ENCODE measurements at places on chromosomes 11 and 22.

- DNase-seq = no peak
Measured at GRCh38 chr11:16881074-16881709, 133.0 kb downstream of the PLEKHA7 start.

- DNase-seq = no peak
Measured at GRCh38 chr11:14189874-14190273, 169.1 kb downstream of the RRAS2 start.

DNA sequence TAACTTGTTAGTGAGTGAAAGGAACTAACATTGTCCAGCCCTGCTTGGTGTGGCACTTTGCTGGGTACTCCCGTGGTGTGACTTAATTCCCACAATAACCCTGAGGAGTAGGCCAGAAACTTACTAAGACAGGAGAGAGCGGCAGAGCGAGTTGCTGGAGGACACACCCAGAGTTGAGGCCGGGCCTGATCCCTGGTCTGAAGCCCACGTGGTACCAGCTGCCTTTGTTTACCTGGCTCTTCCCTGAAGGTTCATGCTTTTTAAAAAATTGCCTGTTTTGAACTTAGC lies 594 bp downstream of the MPST start:
- peak; percentile 36 for DNase-seq

- no peak for DNase-seq
Measured at GRCh38 chr11:64305691-64306562, 603 bp downstream of the ESRRA start.

GRCh38 chr11:92180664-92181251 lies 43.9 kb upstream of the FAT3 start:
- no peak for DNase-seq

GRCh38 chr22:42915980-42916765 lies 59.1 kb upstream of the ARFGAP3 start:
- no peak for DNase-seq

DNA sequence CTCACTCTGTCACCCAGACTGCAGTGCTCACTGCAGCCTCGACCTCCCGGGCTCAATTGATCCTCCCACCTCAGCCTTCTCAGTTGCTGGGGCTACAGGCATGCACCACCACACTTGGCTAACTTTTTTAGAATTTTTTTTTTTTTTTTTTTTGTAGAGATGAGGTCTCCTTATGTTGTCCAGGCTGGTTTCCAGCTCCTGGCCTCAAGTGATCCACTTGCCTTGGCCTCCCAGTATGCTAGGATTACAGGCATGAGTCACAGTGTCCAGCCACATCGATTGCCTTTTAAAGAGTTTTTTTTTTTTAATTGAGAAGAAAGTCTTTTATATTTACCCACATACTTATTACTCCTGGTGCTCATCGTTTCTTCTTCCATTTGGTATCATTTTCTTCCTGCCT lies 30.0 kb downstream of the PARVG start:
- no peak for DNase-seq

- no peak for DNase-seq
Measured at GRCh38 chr11:69423611-69424385, 57.7 kb upstream of the LINC01488 start.

GRCh38 chr22:40156001-40156516 lies 21.7 kb upstream of the TNRC6B start:
- peak; percentile 20 for DNase-seq

DNA sequence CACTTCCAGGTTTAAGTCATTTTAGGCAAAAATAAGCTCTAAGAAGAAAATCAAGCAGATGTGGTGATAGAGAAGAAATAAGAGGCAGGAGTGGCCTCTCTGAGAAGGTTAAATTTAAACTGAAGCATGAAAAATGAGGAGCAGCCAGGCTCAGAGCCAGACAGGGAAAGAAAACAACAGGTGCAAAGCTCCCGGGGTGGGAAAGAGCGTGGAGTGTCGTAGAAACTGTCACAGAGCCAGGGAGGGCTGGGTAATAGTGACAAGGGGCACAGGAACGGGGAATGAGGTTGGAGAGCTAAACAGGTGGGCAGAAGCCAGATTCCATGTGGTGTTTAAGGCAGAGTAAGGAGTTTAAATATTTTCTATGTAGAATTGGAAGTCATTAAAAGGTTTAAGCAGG lies 132.1 kb upstream of the BLID start:
- no peak for DNase-seq

GRCh38 chr11:4991060-4991459 lies 3.6 kb upstream of the OR51L1 start:
- no peak for DNase-seq

DNA sequence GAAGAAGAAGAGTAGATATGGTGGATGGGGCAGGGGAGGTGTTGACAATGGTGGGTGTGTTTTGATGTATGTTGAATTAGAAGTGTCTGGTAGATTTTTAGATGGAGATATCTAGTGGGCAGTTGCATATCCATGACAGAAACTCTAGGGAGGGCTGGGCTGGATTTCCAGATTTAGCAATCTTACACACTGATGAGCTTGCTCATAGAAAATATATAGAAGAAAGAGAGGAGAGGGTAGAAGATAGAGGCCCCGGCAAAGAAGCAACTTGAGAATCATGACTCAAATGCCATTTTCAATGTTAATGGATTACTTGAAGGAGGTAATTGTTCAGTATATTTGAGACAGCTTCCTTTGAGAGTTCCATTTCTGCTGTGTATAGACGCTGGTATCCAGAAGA lies 8.2 kb downstream of the REXO2 start:
- no peak for DNase-seq

DNA sequence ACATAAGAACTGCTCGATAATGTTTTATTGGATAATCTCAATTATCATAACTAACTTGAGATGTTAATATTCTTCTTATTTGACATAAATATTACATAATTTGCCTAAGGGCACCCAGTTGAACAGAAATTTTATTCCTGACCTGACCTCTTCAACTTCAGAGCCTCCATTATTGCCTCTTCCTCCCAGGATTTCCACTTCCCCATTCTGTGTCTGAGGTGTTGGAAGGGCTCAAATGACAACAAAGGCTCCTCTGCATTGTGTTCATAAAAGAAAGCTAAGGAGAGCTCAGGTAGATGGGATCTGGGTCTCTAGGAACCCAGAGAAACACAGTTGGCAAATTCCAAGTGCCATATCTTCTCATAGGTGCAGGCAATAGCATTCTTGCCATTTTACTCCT lies 61.2 kb upstream of the ARHGAP20 start:
- no peak for DNase-seq

GRCh38 chr11:503179-503981 lies 3.7 kb downstream of the RNH1 start:
- no peak for DNase-seq

- no peak for DNase-seq
Measured at GRCh38 chr11:65558002-65558929, at the start of gene LTBP3. Gene LTBP3 (minus strand): TSS chr11:65558359. CDS start chr11:65557959, 400 bp downstream.

- DNase-seq = no peak
Measured at GRCh38 chr22:42188808-42189447, 58.3 kb upstream of the CYP2D6 start.

DNA sequence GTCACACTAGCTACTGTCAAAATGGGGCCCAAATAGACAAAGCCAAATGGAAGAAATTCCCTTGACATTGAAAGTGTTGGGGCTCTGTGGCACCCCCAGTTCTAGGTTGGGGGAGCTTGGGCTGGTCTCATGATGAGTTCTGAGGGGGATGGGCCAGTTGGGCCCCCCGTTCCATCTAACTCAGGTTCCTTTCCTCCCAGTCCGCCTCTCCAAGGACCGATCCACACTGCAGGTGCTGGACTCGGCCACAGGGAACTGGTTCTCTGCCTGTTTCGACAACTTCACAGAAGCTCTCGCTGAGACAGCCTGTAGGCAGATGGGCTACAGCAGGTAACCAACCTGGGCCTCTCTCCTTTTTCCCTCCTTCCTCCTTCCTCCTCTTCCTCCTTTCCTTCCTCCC lies 17.7 kb upstream of the SMIM35 start:
- DNase-seq = no peak

- DNase-seq = no peak
Measured at GRCh38 chr22:45638834-45639746, 32.5 kb upstream of the ATXN10 start.

GRCh38 chr22:29071261-29072045 lies 1.4 kb upstream of the KREMEN1 start:
- no peak for DNase-seq

DNA sequence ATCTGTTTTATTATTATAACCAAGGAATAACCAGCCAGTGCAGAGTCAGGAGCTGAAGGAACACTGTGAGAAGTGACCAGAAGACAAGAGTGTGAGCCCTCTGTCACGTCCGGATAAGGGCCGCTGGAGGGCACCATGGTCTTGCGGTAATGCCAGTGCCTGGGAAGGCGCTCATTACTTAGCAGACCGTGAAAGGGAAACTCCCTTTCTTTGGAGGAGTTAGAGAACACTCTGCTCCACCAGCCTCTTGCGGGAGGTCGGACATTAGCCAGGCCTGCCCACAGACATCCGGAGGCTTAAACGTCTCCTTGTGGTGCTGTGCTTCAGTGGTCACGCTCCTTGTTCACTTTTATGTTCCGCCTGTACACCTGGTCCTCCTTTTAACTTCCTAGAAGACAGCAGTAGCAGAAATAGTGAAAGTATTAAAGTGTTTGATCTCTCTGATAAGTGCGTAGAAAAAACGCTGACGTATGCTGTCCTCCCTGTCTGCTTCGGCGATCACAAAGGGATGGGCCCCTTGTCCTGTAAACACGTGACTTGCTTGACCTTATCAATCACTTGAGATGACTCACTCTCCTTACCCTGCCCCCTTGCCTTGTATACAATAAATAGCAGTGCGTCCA lies 120.6 kb upstream of the LMO1 start:
- no peak for DNase-seq

DNA sequence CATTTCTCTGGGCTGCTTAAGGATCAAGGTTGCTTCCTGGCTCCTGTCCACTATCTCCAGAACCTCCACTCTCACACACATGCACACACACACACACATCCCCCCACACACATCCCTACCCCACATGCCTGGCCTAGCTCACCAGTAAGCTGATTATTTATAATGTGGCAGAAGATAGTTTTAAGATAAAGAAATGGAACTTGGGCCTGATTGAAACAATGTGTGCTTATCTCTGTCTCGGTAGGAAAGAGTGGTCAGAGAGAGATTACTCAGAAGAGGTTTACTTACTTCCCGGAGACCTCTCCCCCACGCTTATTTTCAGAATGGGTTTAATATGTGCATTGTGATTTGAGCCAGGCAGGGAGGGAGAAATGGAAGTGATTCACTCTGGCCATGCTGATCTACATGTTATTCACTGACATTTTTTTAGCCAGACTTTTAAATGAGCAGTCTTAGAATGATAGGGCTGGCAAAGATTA lies 422.4 kb downstream of the TENM4 start:
- peak; percentile 49 for DNase-seq

GRCh38 chr11:61712846-61713245 lies 32.7 kb downstream of the DAGLA start:
- DNase-seq = no peak

GRCh38 chr22:22759371-22759770 lies 115.0 kb downstream of the GGTLC2 start:
- DNase-seq = no peak

DNA sequence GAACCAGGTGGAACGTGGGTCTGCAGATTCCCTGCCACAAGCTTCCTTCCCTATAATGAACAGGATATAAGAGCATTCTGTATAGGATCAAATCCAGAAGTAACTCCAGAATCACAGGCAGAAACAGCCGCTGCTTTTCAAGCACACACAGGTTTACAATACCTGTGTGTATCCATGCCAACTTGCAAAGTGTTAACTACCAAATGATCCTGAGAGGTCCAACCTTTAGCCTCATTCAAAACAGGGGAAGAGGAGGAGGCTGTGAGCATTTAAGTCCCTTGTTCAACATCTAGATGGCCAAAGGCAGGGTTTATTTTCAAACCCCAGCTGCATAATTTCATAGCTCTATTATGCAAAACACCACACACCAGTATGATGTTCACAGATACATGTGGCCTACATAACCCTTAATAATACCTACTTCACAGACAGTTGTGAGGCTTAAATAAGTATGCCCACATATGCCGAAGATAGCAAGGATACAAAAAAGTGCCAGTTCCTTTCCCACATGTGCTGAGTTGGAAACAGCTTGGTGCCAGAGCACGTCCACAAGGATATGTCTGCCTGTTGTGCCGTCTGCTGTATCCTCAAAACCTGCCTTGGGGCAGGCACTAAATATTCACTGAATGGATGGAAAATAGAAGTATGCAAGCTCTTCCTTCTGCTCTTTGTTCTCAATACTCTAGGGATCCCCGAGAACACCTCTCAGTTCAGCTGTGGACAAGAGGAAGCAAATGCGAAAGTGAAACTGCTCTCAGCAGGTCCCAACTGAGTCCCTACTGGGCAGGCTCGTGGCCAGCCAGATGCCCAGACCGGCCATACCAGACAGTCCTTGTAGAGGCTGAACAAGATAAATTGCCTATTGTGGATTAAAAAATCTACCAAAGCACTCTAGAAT lies 66.8 kb downstream of the LARGE1 start:
- DNase-seq = peak; percentile 31

DNA sequence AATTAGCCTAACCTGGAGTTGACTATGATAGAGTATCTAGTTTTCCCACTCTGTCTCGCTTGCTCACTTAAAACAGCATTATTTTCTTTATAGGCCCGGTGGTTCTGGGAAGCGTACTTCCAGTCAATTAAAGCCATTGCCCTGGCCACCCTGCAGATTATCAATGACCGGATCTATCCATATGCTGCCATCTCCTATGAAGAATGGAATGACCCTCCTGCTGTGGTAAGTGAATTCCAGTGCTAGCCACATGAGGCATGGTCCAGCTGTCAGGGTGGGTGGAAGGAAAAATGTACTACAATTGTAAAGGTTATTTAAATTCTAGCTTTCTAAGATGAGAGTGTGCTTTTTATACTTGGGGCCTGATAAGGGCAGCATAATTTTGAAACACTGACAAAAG lies 76.0 kb downstream of the EXT2 start:
- no peak for DNase-seq

- no peak for DNase-seq
Measured at GRCh38 chr22:31120642-31121041, 2.1 kb upstream of the INPP5J start.

- no peak for DNase-seq
Measured at GRCh38 chr11:111937844-111938243, 701 bp downstream of the DIXDC1 start.

- DNase-seq = no peak
Measured at GRCh38 chr22:23574371-23574811, 5.7 kb downstream of the IGLL1 start.

GRCh38 chr22:37119872-37120271 lies 10.4 kb upstream of the TMPRSS6 start:
- DNase-seq = no peak

DNA sequence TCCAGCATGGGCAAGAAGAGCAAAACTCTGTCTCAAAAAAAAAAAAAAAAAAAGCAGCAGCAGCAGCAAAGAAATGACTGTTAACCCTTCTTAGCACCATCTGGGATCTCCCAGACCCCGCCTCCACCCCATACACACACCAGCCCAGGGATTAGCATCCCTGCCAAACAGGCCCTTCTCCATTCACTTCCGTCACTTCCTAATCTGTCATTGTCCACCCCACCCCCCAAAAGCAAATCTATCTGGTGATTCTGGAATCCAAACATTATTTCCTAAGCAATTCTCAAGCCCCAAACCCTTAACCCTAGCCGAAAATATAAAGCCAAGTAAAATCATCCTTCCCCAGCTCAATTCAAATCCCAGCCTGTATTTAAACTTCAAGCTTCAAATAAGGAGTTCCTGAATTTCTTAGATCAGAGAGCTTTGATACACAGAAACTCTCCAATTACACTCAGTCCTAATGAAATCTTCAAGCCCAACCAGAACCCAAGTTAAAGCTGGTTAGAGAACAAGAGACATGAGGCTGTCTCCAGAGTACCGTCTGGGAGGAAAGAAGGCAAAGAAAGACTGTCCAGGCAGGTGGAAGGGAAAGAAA lies 6.0 kb upstream of the AHNAK start:
- no peak for DNase-seq

- no peak for DNase-seq
Measured at GRCh38 chr11:19632499-19632834, 80.2 kb upstream of the NAV2 start.
